Activated CD4-positive, alpha-beta memory T cell treated with anti-CD3 and anti-CD28 coated beads for 36 hours (primary cell): ENCODE measurements at places on chromosomes 3 and 15.
A peak's percentile ranks its signal among the peaks of the same experiment; 100 is the strongest.

- no peak for DNase-seq
Measured at GRCh38 chr3:152200476-152201420, 68.0 kb upstream of the MBNL1 start.

- no peak for DNase-seq
Measured at GRCh38 chr3:134748698-134749097, 46.4 kb upstream of the EPHB1 start.

- no peak for DNase-seq
Measured at GRCh38 chr15:100879464-100880138, at the start of gene ALDH1A3. Gene ALDH1A3, plus strand, starts transcription at chr15:100879831. Its CDS starts 77 bp downstream, at chr15:100879908.

- no peak for DNase-seq
Measured at GRCh38 chr15:95519887-95520286, 810.6 kb upstream of the NR2F2 start.

DNA sequence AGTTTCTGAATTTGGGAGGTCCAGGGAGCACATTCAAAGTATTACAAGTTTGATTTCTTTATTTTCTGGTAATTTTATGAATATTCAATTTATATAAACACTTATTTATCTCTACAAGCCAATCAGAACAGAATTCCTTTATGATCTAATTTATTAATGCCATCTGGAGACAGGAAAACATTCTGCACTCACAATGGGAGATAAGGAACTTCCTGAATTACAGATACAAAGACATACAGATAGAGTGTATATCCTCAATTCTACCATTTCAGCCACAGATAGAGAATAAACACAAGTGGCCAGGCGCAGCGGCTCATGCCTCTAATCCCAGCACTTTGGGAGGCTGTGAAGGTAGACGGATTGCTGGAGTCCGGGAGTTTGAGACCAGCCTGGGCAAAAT, 86.0 kb downstream of the IQCH start:
- no peak for DNase-seq

GRCh38 chr3:145175626-145176025, 985.4 kb downstream of the PLOD2 start:
- no peak for DNase-seq

DNA sequence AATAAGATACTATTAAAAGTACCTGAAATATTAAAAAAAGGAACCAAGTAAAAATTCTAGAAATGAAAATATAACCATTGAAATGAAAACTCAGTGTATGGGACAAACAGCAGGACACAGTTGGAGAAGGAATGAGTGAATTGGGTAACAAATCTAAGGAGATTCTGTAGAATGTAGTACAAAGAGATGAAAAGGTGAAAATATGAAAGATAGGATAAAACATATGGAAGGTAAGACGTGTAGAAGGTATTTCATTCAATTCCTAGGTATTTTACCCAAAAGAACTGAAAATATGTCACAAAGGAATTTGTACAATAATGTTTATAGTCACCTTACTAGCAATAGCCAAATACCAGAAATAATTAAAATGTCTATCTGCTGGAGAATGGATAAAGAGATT, 82.9 kb upstream of the CCNL1 start:
- no peak for DNase-seq

GRCh38 chr3:180989291-180990163, at the start of gene DNAJC19:
Gene DNAJC19, minus strand, starts transcription at chr3:180989736. Its CDS starts 134 bp downstream, at chr3:180989602.
- DNase-seq: peak; percentile 95

- no peak for DNase-seq
Measured at GRCh38 chr15:81937189-81937588, 108.6 kb downstream of the MEX3B start.

GRCh38 chr3:52140000-52140399, 14.2 kb downstream of the POC1A start:
- no peak for DNase-seq

DNA sequence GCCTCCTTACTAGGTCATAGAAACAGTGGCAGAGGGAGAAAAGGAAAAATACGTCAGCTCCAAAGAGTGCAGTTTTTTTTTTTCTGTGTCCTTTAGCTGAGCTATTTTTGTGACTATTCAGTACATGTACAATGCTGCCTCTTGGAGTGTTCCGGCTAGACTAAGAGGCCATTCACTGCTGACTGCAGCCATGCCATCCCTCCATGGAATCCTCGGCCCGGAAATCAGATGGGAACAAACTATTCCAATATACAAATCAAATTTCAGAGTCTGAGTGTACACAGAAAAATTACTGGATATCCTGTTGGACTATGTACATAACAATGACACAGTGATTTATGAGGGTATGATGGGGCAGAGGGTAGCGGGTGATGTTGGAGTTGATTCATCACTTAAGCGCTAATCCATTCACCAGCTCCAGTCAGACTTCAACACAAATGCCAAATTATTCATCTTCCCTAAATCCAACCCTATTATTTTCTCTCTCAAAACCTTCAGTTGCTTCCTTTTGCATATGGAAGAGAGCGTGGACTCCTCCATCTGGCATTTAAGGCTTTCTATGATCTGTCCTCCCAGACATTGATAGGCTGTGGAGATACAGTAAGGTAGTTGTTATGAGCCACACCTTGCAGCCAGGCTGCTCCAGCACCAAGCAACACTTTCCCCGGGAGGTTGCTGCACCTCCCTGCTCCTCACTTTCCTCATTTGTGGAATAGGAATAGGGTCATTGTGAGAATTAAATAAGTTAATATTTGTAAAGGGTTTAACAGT, 109.1 kb downstream of the LPP start:
- no peak for DNase-seq

DNA sequence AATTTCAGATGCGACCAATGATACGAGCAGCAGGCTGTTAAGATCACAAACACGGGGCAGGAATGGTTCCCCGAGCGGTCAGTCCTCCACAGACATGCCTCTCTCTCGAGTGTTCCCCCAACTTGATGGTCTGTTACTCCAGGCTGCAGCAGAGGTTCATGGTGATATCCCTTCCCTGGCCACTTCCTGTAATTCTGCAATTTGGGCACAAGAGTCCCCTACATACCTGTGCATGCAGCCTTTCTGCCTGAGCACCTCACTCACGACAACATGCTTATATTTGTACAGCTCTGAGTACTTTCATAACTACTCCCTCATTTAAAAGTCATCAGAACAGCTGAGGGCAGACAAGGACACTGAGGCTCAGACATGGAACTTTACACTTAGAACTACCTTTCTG, 408.1 kb upstream of the NR2F2 start:
- no peak for DNase-seq

- no peak for DNase-seq
Measured at GRCh38 chr3:167361306-167361705, 18.8 kb downstream of the ZBBX start.

- DNase-seq: no peak
Measured at GRCh38 chr3:100389025-100389424, 11.9 kb downstream of the TOMM70 start.

- peak; percentile 68 for DNase-seq
Measured at GRCh38 chr3:197791892-197792647, 1.0 kb downstream of the LRCH3 start.

GRCh38 chr3:101730839-101731238, 6.4 kb downstream of the CEP97 start:
- no peak for DNase-seq

GRCh38 chr3:152043620-152044019, 170.2 kb downstream of the SUCNR1 start:
- no peak for DNase-seq

DNA sequence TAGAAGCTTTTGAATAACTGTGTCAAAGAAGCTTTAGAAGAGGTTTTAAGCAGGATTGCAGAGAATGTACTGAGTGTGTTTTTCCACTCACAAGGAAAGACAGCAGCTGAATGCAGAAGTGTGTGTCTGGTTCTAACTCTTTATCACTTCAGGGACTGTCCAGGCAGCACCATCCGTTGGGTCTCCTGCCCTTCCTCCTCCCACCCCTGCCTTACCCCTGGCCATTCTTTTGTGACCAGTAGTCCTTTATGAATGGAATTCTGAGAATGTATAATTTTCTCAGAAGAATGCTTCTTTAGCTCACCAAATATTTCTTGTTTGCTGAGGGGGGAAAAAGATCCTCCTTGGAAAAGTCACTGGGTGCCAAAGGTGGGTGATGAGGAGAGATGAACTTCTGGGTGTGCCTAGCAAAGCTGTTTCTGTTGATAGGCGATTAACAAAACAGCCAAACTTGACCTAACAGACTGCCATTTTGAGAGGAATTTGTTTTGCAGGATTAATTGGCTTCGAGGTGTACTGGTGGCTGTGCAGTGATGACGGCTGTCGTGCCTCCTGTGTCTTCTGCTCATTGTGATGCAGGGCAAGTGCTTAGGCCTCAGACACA, 70.9 kb downstream of the IGF1R start:
- DNase-seq: no peak

DNA sequence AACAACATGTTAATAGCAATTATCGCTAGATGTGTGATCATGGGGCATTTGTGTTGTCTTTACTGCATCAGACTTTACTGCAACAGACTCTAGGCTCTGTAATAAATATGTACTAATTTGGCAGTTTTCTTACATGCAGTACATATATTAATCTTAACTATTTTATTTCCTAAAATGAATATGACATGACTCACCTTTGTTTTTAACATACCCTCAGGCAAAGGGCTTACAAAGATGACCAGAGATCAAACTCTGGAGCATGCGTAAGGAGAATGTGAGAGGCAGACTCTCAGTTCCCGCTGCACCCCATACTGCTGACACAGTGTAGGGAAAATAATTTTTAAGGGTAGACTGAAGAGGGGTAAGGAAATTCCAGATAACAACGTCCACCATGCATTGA, 7.2 kb upstream of the FAM174B start:
- no peak for DNase-seq

- peak; percentile 67 for DNase-seq
Measured at GRCh38 chr3:45881078-45882022, 5.0 kb upstream of the CCR9 start.

DNA sequence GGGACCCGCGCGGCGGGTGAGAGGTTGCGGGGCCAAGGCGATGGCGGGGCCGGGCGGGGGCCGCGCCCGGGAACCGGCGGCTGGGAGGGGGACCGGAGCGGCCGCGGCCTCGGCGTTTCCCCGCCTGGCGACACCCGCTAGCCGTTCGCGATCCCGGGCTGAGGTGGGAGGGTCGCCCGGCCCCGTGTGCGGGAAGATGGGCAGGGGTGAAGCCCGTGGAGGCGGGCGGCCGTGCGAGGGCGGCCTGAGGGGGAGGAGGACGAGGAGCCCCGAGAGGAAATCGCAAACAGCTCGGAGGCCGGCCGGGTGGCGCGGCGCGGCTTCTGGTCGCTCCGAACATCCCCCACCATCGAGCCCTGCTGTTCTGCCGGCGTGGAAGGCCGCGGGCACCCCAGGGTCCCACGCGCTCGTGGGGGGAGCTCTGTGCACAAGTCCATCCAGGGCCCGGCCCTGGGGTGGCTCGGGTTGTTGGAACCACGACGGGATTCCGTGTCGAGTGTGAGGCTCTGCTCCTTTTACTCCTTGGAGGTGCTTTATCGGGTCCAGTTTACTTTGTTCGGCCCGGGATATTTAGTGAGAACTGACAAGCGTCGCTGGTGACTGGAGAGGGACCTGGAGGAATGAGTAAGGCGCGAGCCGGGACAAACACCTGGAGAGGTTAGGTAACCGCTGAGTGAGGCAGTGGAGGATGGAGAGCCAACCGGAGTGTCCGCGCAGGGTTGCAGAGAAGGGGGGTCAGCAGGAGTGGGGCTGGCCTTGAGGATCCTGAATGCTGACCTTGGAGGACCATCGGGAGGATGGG, 728 bp downstream of the CRTC3 start:
- peak; percentile 61 for DNase-seq

- no peak for DNase-seq
Measured at GRCh38 chr3:13004376-13004775, 68.9 kb downstream of the IQSEC1 start.

- no peak for DNase-seq
Measured at GRCh38 chr3:68059628-68060152, 405.3 kb upstream of the SUCLG2 start.

- no peak for DNase-seq
Measured at GRCh38 chr3:8421711-8422110, 79.9 kb upstream of the LMCD1 start.

DNA sequence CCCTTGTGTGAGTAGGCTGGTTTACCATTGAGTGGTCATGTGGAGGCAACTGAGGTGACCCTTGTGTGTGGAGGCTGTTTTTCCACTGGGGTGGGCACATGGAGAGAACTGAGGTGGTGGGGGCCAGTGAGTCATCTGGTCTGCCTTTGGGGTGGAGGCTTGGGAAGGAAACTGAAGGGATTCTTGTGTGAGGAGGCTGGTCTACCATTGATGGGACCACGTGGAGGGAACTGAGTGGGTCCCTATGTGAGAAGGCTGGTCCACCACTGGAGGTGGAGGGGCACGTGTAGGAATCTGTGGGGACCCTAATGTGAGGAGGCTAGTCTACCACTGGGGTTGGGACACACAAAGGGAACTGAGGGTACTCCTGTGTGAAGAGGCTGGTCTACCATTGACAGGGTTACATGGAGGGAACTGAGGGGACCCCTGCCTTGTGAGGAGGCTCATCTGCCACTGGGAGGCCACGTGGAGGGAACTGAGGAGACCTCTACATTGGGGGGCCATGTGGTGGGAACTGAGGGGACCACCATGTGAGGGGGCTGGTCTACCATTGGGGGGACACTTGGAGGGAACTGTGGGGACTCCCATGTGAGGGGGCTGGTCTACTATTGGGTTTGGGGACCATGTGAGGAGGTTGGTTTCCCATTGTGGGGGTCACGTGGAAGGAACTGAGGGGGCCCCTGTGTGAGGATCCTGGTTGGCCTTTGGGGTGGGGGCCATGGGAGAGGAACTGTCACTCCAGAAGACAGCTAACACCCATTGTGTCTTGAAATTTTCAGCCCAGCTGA, 164.5 kb downstream of the WNT7A start:
- no peak for DNase-seq

DNA sequence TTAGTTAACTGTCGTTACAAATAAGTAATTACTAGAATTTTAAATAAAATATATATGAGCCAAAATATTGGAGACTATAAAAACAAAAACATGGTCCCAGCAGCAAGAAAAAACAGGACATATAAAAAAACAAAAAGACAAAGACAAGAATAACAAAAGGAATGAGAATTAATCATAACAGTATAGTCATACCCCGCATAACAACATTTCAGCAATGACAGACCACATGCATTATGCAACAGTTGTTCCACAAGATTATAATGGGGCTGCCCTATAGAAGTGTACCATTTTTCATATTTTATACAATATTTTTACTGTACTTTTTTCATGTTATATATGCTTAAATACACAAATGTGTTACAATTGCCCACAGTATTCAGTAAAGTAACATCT, 5.6 kb downstream of the HLTF start:
- DNase-seq: no peak

DNA sequence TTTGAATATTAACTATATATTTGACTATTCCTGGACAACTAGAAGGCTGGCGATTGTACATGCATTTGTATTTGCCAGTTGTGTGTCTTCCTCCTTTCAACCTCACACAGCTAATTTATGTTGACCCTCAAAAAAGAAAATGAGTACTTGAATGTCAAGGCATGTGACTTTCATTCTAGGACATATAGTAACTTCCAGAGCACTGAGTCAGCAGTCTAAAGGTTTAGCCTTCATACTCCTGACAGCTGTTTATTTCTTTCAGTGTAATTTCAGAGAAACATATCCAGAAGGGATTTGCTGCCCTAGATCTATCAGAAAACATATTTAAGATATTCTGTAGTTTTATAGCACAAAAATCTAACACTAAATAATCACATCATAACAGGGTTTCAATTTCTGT, 74.6 kb upstream of the GOLGA8J start:
- DNase-seq: no peak

GRCh38 chr3:186520431-186520830, 23.7 kb downstream of the CRYGS start:
- DNase-seq: no peak
